ENCODE measurements at places on chromosomes 11 and 22. TPM values are rescaled to one million over a fixed set of nuclear protein-coding genes. Genes with fewer than 3 reads are reported as not detected.

Gene FOLR3
- total RNA-seq: 0.70 TPM

Gene CCDC73
- total RNA-seq: not detected

Gene PLEKHA7
- 21.4 TPM for total RNA-seq

Gene HIPK3
- 10.6 TPM for total RNA-seq

Gene BACE1-AS
- total RNA-seq: 2.1 TPM

Gene B4GALNT4
- total RNA-seq: 14.5 TPM
